ENCODE measurements at places on chromosomes 7 and 10. TPM values are rescaled to one million over a fixed set of nuclear protein-coding genes. Genes with fewer than 3 reads are reported as not detected.

DNA sequence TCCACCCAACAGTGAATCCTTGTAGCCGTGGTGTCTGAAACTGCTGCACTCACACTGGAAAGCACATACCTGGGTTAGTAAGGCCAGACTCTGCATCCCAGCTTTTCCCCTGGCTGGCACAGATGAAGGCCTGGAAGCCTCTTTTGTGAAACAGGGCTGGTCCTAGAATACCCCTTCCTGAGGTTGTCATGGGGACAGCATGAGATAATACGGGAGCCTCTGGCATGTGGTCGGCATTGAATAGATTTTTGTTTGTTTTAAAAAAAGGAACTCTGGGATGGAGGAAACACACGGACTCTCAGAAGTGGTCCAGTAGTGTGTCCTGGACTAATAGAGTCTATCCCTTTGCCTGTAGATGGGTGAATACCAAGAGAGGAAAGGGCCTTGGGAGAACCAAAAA is 129.7 kb downstream of the TMEM178B start:
- no peak overlapping the region for H3K4me3 ChIP-seq
- no peak for DNase-seq
- peaks cover 82% of the 10 kb centered on the region for H3K27me3 ChIP-seq
- H3K36me3 ChIP-seq, result no peaks in the 10 kb centered on the region

- no peak for DNase-seq
- H3K36me3 ChIP-seq, result no peaks in the 10 kb centered on the region
- H3K4me1 ChIP-seq, result no peaks in the 10 kb centered on the region
- H3K4me3 ChIP-seq, result no peak overlapping the region
- H3K27me3 ChIP-seq, result peaks cover 52% of the 10 kb centered on the region
- no peak overlapping the region for H3K27ac ChIP-seq
Measured at GRCh38 chr7:38310591-38311101, 37.2 kb upstream of the TARP start.

Gene LRRC17
- total RNA-seq, result not detected

Gene AFAP1L2
- total RNA-seq, result 35.4 TPM

GRCh38 chr7:4739528-4739992 is 35.9 kb upstream of the AP5Z1 start:
- no peak overlapping the region for H3K4me3 ChIP-seq
- H3K4me1 ChIP-seq, result peaks cover 33% of the 10 kb centered on the region
- H3K36me3 ChIP-seq, result peaks cover 23% of the 10 kb centered on the region
- no peak for DNase-seq
- no peaks in the 10 kb centered on the region for H3K27me3 ChIP-seq

- H3K27ac ChIP-seq, result no peak overlapping the region
- no peaks in the 10 kb centered on the region for H3K27me3 ChIP-seq
- no peaks in the 10 kb centered on the region for H3K36me3 ChIP-seq
- no peak overlapping the region for H3K4me3 ChIP-seq
- DNase-seq, result no peak
- no peaks in the 10 kb centered on the region for H3K4me1 ChIP-seq
Measured at GRCh38 chr10:67527351-67527750, 168.6 kb downstream of the CTNNA3 start.
